ENCODE measurements at places on chromosomes 7 and 10.

GRCh38 chr7:101538596-101539459 is 90.3 kb downstream of the MYL10 start:
- no peak for DNase-seq

DNA sequence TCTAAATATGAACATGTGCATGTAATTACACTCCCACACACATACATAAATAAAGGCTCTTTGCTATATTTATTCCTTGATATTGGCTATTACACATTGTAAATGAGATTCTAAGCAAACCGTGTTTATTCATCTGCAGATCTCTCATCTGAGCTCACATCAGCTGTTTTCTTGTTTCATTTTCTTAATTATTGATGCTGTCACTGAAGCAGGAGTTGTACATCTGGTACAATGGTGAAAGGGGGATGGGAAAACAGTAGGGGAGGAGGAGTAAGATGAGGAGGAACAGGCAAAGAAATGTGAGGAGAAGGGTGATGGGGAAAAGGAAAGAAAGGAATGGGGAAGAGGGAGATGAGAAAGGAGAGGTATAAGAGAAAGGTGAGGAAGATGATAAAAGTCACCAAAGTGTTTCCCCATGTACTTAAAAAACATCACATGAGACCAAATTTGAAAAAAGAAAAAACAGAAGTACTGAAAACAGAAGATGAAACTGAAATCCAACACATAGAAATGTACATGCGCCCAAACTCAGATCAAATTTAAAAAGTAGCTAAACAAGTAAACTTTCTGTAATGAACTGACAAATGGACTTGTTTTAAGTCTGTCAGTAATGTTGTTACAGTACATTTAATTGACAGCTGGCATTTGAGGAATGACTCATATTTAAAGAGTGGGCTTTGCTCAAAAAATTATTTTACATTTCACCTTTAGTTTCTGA is 472.2 kb downstream of the ARL4A start:
- DNase-seq: no peak

DNA sequence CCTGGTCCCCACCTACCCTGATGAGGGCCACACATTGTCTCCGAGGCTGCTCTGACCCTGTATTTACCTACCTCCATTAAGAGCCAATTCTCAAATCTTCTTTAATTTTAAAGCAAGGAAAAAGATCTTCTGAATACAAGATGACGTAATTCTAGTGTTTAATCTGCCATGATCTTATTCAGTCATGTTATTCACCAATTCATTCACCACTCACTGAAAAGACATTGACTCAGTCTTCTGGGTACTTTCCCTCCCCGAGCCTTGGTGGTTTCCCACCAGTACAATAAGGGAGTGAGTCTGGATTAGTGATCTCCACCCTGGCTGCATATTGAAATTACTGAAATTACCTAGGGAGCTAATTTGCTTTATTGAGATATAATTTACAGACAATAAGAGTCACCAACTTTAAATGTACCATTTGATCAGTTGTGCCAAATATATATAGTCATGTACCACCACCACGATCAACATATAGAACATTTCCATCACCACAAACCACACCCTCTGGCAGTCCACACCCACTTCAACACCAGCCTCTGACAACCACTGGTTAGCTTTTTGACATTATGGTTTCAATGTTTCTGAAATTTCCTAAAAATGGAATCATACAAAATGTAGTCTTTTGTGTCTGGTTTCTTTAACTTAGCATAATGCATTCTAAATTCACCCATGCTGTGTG is 117.5 kb upstream of the UNC5B start:
- no peak for DNase-seq

DNA sequence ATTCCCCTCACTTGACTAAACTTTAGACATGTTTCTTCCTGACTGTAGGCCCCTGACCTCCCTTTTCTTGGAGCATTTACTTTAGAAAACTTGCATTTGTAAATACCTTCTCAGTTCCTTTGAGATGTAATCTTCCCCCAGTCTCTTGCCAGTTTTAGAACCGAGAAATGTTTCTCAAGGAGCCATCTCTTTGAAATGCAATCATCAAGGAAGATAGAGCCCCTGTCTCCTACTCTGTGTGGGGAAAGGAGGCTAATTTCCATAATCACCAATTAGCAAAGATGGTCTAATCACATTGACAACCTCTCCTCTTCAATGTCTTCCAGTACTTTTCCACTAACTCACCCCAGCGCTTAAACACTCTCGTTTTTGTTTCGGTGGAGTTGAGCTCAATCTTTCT is 70.0 kb upstream of the SMIM30 start:
- DNase-seq: no peak

- DNase-seq: no peak
Observed at GRCh38 chr7:19099194-19099593, 18.2 kb downstream of the TWIST1 start.

GRCh38 chr10:113347508-113347907 is 205.3 kb upstream of the HABP2 start:
- no peak for DNase-seq

DNA sequence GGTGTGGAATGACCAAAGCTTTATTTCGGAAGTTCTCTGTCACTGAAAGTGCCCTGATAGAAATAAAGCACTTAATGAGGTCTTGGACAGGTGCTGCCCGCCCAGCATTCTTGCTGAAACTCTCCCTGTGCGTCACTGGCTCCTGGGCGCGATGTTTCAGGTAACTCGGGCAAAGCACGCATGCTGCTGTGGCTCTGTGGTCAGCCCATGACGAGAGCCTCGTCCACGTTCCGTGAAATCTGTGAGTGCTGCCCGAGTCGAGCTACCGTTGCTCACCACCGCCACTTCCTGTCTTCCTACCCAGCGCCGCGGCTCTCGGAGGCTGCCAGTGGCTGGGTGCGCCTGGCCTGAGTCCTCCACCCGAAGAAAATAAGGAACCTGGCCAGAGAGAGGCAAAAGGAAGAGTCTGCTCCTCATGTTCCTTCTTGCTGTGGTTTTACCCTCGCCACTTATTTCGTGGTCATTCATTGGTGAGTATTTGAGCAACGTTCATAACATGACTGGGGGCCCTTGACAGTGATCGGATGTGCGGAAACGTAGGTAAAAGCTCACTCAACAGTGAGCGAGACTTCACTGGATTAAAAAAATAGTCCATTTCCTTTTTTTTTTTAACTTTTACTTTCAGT is 95.5 kb downstream of the MAP3K8 start:
- DNase-seq: no peak

DNA sequence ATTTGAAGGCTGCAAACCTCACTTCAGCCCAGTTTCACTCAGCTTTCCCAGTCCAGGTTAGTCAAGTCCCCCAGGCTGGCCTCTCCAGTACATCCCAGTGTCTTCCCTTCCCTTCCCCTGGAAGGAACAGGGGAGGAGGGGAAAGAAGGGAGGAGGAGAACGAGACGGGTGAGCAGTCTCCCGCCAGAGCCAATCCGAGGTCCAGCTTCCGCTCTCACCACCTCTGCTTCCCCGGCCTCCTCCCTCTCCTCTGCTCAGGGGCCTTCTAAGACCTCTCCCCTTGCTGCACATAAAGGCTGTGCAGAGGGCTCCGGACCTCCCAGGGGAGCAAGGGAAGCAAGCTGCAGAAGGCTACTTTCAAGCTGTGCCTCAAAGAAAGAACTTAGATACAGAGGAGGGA is 4.1 kb downstream of the ATG9B start:
- DNase-seq: no peak

GRCh38 chr7:77893813-77894212 is 95.2 kb downstream of the PHTF2 start:
- no peak for DNase-seq

DNA sequence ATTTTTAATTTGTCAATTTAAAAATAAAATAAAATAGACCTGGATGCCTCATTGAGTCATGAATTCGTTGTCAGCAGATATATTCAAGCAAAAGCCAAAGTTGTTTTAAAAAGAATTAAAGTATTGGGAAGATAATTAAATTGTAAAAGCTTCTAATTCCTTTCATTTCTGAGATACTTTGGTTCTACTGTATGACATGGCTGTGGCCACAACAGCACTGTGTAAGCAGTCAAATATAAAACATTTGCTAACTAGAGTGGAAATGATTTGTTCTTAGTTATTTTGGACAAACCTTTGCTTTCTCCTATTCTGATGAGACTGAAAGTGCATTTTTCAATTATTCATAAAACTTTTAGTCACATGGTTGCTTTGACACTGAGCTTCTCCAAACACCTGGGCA is 143.6 kb upstream of the FAM13C start:
- DNase-seq: no peak

GRCh38 chr7:158973941-158974785 is 117.8 kb downstream of the DYNC2I1 start:
- DNase-seq: no peak

- no peak for DNase-seq
Observed at GRCh38 chr10:71138166-71138830, 74.1 kb upstream of the UNC5B start.

DNA sequence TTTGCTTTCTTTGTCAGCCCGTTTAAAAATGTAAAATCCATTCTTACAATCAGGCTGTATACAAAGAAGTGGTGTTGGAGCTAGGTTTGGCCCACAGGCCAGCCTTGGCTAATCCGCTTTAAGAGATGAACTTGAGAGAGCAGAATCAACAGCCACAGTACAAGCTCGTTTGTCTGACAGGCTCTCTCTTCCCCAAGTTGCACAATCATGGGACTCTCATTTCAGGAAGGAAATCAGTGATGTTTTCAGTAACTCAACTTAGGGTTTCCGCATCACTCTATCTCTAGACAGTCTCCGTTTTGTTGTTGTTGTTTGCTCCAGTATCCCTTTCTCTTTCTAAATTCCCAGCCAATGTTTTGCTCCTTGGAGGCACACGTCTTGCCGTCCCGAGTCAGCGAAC is 582.0 kb upstream of the MKI67 start:
- DNase-seq: no peak

DNA sequence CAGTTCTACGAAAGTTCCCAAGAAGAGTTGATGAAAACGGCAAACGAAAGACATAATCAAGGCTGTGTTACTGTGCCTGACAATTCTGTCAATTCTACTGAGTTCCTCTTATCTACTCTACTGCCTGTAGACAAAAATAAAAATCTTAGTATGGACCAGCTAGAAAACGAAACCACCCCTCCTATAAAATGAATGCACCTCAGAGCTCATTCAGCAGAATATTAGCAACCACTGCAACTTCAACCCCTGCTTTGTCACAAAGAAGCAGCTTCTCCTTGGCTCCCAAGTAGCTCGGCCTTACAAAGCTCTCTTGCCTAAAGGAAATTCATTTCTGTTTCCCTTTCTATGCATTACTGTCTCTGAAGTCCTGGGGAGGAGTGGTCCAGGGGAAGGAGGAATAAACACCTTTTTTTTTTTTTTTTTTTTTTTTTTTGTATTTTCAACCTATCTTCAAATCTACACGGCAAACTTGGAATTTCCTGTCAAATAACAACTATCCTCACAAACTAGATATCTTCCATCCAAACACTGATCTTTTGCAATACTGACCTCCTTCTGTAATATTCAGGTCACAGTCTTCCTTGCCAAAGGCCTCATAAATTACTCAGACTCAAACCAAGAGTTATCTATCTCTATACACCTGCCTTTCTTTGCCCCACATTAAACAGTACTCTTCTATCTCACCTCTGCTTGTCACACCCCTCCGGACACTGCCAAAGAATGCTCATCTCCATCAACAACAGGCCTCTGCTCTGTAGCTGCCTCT is 74.3 kb downstream of the GLI3 start:
- DNase-seq: no peak

- no peak for DNase-seq
Observed at GRCh38 chr10:21831986-21832820, 171.3 kb downstream of the DNAJC1 start.

- DNase-seq: no peak
Observed at GRCh38 chr7:76354981-76355730, 3.6 kb downstream of the YWHAG start.

GRCh38 chr7:114788706-114789105 is 133.2 kb upstream of the MDFIC start:
- DNase-seq: no peak

DNA sequence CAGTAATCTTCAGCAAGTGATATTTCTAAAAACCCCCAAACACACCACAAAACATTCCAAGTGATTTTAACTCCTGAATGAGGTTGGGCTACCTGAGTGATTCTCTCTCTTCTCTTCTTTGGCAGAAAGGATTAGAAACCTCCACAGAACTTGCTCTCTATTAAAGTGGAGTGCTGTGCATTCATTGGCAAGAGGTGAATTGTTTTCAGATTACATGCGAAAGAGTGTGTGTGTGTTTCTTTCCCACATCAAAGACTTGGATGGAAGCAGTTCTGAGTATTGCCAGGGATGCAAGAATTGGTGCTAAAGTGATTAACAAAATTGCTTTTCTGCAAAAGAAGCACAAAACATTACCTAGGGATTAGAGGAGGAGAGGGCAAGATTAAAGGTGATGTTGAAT is 13.1 kb upstream of the FBXW4 start:
- DNase-seq: no peak

GRCh38 chr7:25643770-25644394 is 415.6 kb upstream of the NPVF start:
- DNase-seq: no peak

DNA sequence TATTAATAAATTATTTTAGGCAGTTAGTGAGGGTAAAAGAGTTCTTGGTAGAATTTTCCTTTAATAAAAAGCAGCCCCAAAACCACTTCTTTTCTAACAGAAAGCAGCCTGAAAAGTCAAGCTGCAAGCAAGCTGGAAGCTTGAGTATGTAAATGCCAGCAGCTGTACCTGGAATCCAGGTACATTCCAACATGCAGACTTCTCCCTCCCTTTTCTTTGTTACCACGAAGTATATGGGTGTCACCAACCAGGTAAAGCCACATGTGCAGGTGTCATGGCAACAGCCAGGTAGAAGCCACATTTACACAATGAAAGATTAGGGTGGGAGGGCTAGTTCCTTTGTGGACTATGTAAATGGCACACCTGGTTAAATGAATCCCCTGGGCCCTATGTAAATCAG is 114.6 kb downstream of the EPC1 start:
- peak; percentile 65 for DNase-seq

DNA sequence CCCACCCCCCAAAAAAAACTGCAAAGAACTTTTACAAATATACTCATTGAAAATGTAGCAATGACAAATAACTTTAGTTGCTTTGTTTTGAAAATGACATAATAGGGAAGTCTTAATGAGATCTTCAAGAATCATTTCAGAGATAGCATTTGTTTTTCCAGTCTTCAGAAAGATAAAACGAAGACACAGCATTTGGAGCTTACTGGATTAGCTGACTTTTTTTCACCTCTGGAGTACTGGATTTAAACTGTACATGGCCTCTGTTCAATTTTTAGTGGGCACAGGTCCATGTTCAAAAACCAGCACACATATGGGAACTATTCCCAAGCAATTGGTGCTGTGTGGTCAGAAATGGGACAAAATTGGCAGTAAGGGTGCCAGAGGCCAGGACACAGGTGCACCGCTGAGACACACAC is 3.9 kb downstream of the RAB11FIP2 start:
- no peak for DNase-seq

DNA sequence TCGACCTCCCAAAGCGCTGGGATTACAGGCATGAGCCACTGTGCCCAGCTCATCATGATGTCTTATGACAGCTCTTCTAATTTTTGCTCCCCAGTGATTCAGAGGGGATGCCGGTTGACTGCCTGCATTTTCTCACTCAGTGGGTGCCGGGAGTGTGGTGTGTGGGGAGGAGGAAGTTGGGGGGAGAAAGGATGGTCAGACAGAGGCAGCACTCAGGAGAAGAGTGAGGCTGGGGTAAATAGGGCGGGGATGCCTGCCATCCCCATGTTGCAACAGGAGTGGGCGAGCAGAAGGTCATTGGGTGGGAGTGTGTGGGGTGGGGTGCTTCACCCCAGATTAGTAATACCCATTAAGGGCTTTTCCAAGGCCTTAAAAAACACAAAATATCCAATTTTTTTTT is 3.5 kb upstream of the CCL24 start:
- no peak for DNase-seq

GRCh38 chr10:125964558-125964957 is 68.2 kb downstream of the FANK1 start:
- no peak for DNase-seq

GRCh38 chr7:86733783-86734182 is 90.1 kb downstream of the GRM3 start:
- peak; percentile 2 for DNase-seq
